ENCODE measurements at places on chromosomes 1 and 21. TPM values are rescaled to one million over a fixed set of nuclear protein-coding genes. Genes with fewer than 3 reads are reported as not detected.

- DNase-seq, result no peak
These were observed 41.9 kb downstream of the WNT9A start for GRCh38 chr1:227905573-227906487.

DNA sequence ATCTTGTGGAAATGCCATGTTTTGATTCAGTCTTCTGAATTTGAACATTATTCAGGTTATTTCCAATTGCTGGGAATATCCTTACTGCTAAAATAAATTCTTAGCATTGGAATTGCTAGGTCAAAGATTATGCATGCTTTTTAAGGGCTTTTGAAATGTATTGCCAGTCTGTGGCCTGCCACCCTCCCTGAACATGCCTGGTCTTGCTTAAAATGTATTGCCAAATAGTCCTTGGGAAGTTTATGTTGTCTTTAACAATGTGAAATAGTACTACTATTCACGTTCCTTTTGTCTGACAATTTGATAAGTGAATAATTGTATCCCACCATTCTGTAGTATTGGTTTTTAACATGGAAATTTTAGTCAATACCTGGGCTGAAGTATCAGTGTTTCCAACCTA lies 13.6 kb downstream of the TARDBP start:
- DNase-seq, result no peak

- no peak for DNase-seq
These were observed 24.0 kb upstream of the ELOA start for GRCh38 chr1:23719162-23719820.

GRCh38 chr1:41003127-41003639 lies 18.3 kb downstream of the SLFNL1 start:
- DNase-seq, result no peak

DNA sequence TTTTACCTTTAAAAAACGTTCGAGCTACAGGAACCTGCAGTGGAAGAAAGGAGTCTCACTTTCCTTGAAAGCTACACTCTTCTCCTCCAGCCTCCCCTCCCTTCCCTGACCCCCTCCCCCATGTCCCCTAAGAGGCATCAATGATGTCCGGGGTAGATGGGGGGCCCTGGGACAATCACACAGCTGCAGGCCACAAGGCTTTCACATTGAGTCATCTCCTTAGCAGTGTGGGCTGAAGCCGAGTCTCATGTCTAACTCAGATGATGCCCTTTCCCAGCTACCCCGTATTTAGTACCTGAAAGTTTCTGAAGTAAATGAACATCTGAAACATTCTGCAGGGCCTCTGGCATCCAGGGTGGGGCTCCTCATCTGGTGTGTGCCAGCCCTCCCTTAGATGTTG lies 6.3 kb upstream of the GPR25 start:
- DNase-seq, result no peak

- DNase-seq, result peak; percentile 17
These were observed at the start of gene C1orf115 for GRCh38 chr1:220690140-220691052. C1orf115 (plus strand) TSS chr1:220690363; CDS start chr1:220690403, 40 bp downstream.

DNA sequence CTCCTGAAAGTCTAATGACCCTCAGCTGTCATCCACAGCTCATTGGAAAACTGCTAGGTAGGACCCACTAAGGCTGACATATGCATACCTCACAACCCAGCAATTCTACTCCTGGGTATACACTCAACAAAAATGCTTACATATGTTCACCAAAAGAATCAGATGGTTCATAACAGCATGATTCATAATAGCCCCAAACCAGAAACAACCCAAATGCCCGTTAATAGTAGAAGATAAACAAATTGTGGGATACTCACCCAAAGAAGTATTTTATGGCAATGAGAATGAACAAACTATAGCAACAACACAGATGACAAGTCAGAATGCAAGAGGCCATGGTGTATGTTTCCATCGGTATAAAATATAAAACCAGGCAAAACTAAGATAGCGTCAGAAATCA lies 124.6 kb downstream of the HLCS start:
- DNase-seq, result no peak

- DNase-seq, result no peak
These were observed 11.7 kb downstream of the C1orf94 start for GRCh38 chr1:34188418-34188817.

DNA sequence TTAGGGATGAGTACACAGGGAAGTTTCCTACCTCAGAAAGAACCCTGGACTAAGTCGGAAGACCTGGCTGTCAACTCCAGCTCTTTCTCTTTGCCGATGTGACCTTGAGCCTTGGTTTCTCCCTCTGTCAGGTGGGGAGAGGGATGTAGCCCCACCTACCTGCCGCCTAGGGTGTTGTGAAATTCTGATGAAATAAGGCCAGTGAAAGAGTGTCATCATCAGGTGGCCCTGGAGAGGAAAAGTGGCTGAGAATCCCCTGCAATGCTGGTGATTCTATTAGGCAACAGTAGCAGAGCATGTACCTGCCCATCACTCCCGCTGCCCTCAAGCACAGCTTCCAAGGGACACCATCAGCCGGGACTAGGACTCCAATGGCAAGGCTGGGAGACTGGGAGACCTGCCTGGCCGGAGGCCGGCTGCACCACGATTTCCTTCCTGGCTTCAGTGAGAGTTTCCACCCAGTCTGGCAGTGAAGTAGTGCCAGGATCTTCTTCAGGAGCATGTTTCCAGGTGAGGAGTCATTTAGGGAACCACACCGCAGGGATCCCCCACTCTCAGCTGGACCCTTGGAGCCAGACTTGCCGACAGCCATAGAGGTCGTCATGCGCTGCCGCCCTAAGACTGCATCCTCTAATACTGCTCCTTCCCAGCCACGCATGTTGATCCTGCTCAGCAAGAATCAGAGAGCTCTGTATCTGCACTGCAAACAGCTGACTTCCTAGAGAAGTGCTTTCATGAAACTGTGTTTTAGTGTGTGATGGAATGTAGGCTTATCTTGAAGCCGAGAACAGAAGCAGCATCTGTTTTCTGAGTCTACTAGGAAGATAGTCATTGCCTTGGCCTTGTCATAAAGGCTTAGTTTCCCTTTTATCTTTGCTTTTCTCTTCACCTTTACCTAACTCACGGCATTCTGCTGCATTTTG lies 88.0 kb upstream of the F3 start:
- DNase-seq, result no peak

DNA sequence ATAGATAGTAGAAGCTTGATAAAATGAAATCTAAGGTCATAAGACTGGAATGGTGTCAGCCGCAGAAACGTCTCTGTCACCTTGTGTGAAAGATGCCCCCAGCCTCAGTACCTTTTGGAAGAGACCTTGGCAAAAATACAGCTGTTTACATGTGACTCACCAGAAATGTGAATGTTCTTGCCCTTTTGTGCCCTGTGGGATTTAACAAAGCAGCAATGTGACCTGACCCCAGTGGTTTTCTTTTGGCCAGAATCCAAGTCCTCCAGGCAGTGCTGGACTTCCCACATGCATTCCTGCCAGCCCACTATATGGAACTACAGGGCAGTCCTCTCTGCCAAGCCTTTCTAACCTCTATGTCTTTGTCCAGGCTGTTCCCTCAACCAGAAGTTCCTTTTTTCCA lies 27.2 kb upstream of the LRRC8C start:
- no peak for DNase-seq

GRCh38 chr21:21929789-21930188 lies 931.6 kb downstream of the NCAM2 start:
- no peak for DNase-seq

DNA sequence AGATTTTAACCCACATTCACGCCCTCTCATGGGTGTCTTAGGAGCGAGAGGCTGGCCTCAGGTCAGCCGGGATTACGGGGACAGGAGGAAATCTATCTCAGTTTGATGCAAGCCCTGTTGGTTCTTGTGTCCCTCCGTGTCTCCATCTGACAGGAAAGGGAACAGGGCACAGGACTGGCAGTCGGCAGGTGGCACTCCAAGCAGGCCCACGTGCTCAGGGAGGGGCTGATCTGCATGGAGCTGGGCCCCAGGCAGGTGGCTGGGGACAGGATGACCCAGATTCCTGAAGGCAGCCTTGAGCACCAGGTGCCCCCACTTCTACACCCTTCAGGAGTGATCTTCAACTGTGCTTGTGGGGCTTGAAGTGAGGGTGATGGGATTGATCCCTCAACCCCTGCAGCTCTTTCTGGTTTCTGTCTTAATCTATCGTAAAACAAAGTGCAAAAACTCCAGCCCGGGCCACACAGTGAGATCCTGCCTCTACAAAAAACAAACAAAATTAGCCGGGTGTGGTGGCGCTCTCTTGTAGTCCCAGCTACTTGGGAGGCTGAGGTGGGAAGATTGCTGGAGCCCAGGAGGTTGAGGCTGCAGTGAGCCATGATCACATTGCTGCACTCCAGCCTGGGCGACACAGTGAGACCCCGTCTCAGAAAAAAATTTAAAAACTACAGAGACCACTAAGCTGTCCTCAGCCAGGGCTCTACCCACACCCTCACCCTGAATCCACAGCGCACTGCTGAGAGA lies 8.3 kb downstream of the PLEKHG5 start:
- no peak for DNase-seq

GRCh38 chr1:167720965-167721616 lies 691 bp upstream of the MPZL1 start:
- peak; percentile 66 for DNase-seq

DNA sequence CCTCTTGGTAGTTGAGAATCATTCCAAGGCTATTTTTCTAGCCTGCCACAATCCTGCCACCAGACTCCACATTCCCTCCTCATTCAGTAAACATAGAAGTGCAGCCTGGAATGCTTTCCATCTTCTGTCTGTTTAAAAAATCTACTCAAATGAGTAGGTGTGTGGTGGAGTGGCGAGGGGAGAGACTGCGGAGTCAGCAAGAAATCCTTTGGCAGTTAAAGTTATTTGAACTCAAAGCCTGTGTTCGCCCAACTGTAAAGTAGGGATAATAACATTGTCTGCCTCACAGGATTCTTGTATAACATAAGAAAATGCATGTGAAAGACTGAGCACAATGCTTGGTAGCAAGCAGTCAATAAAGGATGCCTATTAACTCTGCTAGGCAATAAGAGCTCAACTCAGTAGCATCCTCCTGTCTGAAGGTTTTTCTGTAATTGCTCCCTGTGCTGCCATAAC lies 22.2 kb upstream of the DPT start:
- no peak for DNase-seq

DNA sequence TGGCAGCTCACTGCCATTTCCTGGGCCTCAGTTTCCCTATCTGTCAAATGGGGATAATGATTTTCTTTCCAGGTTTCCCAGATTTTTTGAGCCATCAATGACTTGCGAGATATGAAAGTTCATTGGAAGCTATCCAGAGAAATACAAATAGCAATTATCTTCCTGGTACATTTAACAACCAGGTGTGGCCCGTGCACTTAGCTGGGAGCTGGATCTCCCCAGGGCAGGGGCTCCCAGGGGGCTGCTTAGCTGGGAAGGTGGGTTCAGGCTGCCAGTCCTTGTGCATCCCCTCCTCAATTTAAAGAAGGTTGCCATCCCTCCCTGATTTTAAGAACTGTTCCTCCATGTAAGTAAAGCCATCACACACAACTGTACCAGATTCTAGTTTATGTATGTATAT lies 3.6 kb upstream of the TMEM54 start:
- no peak for DNase-seq

GRCh38 chr1:29330856-29331255 lies 94.5 kb downstream of the PTPRU start:
- DNase-seq, result no peak

- no peak for DNase-seq
These were observed 92.3 kb downstream of the BEND5 start for GRCh38 chr1:48684381-48684780.

DNA sequence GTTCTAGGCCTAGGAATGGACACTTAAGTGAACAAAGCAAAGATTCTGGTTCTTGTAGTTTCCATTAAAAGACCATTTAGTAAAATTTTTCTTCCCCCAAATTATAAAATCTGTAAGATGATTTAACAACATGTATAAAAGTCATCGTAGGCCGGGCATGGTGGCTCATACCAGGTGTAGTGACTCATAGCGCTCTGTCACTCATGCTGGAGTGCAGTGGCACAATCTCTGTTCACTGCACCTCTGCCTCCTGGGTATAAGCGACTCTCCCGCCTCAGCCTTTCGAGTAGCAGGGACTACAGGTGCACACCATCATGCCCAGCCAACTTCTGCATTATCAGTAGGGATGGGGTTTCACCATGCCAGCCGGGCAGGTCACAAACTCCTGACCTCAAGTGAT lies 9.1 kb downstream of the ASPM start:
- no peak for DNase-seq

GRCh38 chr1:57248830-57249229 lies 175.0 kb downstream of the DAB1 start:
- DNase-seq, result no peak

DNA sequence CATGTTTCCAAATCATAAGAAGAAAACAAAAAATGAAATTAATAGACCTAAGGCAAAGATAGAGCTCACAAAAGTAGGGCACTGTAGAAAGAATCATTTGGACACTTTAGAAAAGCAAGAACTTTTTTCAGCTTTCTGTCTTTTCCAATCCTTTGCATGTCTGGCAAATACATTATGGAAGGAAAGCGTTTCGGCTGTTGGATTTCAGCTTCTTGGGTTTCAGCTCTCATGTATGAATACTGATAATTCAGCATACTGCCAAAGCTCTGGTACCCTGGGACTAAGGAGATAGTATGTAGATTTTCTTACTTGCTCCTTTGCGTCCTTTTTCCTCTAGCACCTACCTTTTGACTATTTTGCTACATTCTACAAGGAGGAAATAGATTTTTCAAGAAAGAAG lies 375.9 kb downstream of the BRINP3 start:
- no peak for DNase-seq

- DNase-seq, result no peak
These were observed 46.6 kb upstream of the GALNT2 start for GRCh38 chr1:230020451-230020850.

- no peak for DNase-seq
These were observed 18.9 kb downstream of the ETV3L start for GRCh38 chr1:157080714-157081113.

- no peak for DNase-seq
These were observed 532 bp upstream of the MANEAL start for GRCh38 chr1:37792943-37793686.

GRCh38 chr1:53946252-53947171 lies at the start of gene LRRC42:
LRRC42 (plus strand) TSS chr1:53946350; CDS start chr1:53952000, 5,650 bp downstream.
- no peak for DNase-seq

Gene CELSR2
- 4.1 TPM for total RNA-seq

Gene CDC42BPA
- total RNA-seq, result 32.8 TPM

Gene WASF2
- 121 TPM for total RNA-seq

Gene FCRLA
- total RNA-seq, result 0.15 TPM

Gene TINAGL1
- total RNA-seq, result 6.1 TPM

Gene SSR2
- total RNA-seq, result 252 TPM

Gene FAM72B
- total RNA-seq, result 24.9 TPM

Data from Panc1 (cell line).